ENCODE measurements at places on chromosomes 16 and 17.
A peak's percentile ranks its signal among the peaks of the same experiment; 100 is the strongest.

- no peak for DNase-seq
These were observed 177.4 kb upstream of the XYLT1 start for GRCh38 chr16:17647879-17648872.

DNA sequence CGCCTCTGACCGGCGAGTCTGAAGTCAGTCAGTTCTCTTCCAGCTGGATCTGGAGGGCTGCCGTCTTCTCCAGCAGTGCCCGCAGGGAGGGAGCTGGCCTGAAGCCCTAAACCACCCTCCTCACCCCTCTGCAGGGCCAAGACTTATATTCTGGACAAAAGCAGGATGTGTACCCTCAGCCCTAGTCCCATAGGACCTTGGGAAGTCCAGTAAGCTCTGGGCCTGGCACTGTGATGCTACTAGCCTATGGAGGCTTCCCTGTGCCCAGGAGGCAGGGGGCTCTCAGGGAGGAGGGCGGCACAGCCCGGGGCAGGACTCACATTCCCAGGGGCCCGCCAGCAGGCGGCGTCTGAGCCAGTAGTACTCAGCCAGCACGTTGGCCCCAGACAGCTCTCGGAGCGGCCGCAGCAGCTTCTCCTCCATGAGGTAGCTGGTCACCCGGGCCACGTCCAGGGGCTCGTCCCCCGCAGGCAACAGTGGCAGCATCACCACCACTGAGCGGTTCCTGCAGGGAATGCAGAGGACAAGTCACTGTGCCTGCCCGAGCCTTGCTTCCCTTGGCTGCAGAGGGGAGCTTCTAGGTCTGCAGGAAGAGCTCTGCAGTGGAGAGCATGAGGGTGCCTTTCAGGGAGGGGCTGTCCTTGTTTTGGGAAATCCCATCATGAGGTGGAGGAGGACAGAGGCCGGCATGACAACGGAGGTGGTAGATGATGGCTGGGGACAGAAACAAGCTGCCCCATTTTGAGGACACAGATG is 41.7 kb downstream of the RMI2 start:
- DNase-seq, result no peak

DNA sequence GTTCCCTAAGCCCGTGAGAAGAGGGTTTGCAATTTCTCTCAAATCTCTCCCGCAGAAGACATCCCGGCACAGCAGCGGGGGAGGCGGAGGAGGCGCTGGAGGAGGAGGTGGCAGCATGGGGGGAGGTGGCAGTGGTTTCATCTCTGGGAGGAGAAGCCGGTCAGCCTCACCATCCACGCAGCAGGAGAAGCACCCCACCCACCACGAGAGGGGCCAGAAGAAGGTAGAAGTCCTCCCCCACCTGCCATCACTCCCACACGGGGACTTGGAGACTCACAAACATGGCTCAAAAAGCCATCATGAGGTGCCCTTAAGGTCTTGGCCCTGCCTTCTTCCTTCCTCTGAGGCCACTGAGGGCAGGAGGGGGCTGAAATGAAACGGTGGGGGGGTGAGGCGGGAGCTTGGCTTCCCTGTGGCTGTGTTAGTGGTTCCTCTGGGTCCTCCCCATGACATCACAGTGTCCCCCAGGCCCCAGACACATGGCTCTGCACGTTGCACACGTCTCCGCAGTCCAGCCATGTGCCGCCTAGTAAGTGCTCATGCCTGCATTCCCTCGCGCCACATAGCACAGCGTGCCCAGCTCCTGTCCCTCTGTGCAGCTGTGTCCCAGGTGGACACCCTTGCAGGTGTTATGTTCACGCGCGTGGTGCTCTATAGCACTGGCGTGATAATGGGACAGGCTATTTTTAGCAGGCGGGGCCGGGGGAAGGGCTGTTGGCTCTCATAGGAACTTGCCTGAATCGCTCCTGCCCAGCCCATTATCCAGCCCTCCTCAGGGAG is 6.9 kb downstream of the MLLT6 start:
- DNase-seq, result no peak

- no peak for DNase-seq
These were observed 124.0 kb downstream of the HIC1 start for GRCh38 chr17:2178798-2179501.

DNA sequence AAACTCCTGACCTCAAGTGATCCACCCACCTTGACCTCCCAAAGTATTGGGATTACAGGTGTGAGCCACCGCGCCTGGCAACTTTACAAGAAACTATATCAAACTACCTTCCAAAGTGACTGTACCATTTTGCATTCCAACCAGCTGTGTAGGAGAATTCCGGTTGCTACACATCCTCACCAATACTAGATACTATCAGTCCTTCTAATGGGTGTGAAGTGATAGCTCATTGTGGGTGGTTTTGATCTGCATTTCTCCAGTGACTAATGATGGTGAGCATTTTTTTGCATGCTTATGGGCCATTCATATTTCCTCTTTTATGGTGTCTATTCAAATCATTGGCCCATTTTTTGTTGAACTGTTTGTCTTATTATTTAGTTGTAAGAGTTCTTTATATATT is 37.7 kb downstream of the SCNN1B start:
- no peak for DNase-seq

DNA sequence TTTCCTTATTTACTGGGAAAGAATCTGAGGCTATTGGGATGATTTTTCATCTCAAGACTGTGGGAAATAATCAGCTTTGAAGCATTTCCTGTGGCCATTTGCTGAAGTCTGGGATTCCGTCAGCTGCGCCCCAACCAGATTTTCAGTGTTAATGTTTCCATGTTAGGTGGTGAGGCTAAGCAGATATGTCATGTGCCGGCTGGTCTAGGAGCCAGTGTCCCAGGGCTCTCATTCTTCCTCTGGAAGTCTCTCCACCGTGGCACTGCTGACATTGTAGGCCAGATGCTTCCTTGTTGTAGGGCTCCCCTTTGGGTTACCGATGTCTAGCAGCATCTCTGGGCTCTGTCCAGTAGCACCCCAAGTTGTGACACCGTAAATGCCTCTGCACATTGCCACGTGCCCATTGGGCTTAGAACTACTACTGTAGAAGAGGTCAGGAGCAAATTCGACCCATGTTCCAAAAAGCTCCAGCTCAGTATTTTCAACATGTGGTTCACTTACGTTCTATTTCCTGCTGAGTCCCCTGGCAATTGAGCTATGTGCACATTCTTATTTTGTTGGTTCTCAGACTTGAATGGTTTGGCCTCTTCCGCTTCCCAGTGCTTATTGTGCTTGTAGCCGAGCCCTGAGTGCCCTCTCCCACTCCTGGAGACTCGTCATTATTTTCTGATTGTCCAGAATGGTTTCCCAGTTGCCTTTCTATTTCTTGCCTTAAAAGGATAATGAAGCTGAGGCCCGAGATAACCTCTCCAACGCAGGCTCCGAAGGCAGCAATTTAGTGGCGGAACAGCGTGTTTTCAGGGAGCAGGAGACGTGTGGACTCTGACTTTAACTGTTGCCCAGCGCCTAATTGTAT is 82.2 kb downstream of the SPECC1 start:
- no peak for DNase-seq

DNA sequence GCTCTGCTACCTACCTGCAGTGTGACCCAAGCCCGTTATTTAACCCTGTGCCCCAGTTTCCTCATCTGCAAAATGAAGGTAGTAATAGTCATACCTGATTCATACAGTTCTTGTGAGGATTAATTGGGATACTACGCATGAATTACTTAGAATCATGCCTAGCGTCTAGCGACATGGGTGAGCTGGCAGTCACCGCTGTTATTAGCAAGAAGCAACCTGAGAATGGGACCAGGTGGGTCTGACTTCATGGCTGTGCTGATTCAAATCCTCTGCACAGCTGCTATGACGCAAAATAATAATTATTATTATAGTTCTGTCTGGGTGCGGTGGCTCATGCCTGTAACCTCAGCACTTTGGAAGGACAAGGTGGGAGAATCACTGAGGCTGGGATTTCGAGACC is 7.9 kb downstream of the SOCS1 start:
- no peak for DNase-seq

- no peak for DNase-seq
These were observed 756.0 kb upstream of the RBFOX1 start for GRCh38 chr16:6576606-6577005.

- no peak for DNase-seq
These were observed 1265.1 kb upstream of the CDH8 start for GRCh38 chr16:63301349-63301748.

- DNase-seq, result no peak
These were observed 40.1 kb upstream of the RBBP6 start for GRCh38 chr16:24499193-24499814.

DNA sequence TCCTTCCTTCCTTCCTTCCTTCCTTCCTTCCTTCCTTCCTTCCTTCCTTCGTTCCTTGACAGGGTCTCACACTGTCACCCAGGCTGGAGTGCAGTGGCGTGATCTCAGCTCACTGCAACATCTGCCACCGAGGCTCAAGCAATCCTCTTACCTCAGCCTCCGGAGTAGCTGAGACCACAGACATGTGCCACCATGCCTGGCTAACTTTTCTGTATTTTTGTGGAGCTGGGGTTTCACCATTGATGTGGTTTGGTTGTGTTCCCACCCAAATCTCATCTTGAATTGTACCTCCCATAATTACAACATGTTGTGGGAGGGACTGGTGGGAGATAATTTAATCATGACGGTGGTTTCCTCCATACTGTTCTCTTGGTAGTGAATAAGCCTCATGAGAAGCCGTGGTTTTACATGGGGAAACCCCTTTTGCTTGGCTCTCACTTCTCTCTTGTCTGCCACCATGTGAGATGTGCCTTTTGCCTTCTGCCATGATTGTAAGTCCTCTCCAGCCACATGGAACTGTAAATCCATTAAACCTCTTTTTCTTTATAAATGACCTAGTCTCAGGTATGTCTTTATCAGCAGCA is 90.3 kb upstream of the MPHOSPH6 start:
- no peak for DNase-seq

GRCh38 chr16:2285731-2286191 is 17.8 kb upstream of the RNPS1 start:
- no peak for DNase-seq

GRCh38 chr16:60170196-60170595 is 1436.1 kb upstream of the GOT2 start:
- no peak for DNase-seq

- no peak for DNase-seq
These were observed 74.0 kb downstream of the N4BP1 start for GRCh38 chr16:48535831-48536613.

- no peak for DNase-seq
These were observed 51.3 kb upstream of the TAC4 start for GRCh38 chr17:49899191-49899485.

- DNase-seq, result no peak
These were observed 267.6 kb upstream of the SDK2 start for GRCh38 chr17:73911726-73912372.

GRCh38 chr16:77971306-77972061 is 50.9 kb upstream of the CLEC3A start:
- DNase-seq, result peak; percentile 76

DNA sequence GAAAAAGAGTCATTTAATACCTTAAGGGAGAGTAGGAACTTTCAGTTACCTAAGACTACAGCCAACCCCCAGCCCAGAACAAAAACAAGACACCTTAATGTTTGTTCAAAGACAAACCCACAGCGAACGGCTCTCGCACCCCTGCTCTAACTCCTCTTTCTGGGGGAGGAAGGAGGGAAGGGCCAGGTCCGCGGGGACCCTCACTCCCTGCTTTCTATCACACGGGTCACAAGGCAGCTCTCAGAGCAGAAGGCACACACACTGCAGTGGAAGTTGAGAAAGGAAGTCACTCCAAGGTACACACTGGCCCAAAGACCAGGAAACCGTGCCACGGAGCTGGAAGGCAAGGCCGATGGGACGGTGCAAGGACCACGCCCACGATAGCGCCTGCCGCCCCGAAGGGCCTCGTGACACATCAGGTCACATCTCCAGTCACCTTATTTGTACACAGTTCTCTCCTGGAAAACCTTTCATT is 10.0 kb downstream of the LITAFD start:
- no peak for DNase-seq

- peak; percentile 17 for DNase-seq
These were observed at the start of gene ZNF319 for GRCh38 chr16:57999971-58000705. TSS of gene ZNF319 (minus strand) at chr16:58000672. CDS start at chr16:57998265, 2,407 bp downstream.

- no peak for DNase-seq
These were observed 271.8 kb downstream of the CPPED1 start for GRCh38 chr16:12531937-12532336.

GRCh38 chr17:16106161-16106891 is 106.7 kb downstream of the TTC19 start:
- DNase-seq, result no peak

All from activated CD4-positive, alpha-beta T cell treated with anti-CD3 and anti-CD28 coated beads, Interleukin-2, amount 50 U/mL, for 1 hour (primary cell).